ENCODE measurements at places on chromosomes 11 and 22.

DNA sequence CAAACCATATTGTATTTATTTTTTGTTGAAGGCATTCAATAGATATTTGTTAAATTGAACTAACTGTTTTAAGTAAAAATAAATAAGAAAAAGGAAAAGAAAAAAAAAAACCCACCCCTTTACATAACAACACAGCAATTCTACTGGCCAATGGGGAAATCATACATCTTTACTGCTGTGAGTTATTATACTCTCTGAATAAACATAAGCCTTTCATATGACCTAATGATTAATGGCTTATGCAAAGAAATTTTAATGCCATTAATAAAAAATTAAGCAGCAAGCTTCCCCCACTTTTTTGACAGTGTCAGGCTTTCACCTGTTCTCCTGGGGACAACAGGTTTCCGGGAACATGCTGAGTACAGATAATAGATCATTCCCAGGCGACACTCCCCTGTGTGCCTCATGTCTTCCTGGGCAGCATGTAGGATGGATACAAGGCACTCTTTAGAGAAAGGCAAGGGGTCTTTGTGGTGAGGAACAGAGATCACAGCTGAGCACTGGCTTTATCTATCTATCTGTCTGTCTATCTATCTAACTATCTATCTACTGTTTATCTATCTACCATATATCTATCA, 676.0 kb downstream of the NTM start:
- no peak for DNase-seq

DNA sequence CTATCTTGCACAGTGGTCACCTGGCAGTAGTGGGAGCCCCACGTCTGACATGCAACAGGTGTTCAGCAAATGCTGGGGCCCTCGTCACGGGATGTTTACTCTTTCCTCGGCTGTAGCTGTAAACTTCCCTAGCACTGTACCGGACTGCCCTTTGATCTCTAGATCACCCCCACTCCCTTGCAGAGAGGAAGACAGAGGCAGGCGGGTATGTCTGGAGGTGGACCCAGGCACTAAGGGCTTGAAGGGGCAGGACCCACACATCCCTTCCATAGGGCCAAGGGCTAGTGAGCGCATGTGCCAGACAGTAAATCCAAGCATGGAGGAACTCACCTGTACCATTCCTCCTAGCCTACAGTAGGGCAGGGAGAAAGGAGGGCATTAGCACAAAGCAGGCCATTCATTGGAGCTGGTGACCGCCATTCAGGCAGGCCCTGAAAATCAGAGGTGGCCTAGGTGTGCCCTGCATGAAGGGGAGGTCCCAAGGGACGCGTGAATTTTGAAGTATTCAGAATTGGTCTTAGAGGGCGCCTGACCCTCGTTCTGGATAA, 1.9 kb upstream of the SMTN start:
- no peak for DNase-seq

- DNase-seq = no peak
These were observed 40.8 kb downstream of the MYO18B start for GRCh38 chr22:25782831-25783230.

GRCh38 chr22:44383652-44384562, 71.2 kb upstream of the SHISAL1 start:
- no peak for DNase-seq

DNA sequence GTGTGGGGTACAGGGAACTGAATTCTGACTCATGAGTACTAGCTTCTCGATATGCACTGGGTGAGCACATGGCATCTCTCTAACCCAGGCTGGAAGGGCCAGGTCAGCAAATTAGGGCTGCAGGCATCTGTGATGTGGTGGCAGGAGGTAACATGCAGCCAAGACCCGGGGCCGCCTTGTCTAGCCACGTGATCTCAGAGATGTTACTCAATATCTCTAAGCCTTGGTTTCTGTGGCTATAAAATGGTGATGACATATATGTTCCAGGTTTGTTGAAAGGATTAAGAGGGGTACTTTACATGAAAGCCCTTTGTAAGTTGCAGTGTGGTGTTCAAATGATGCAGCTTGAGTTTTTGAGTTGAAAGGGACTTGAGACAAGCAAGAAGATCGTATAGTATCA, 3.2 kb downstream of the ST14 start:
- DNase-seq = no peak

DNA sequence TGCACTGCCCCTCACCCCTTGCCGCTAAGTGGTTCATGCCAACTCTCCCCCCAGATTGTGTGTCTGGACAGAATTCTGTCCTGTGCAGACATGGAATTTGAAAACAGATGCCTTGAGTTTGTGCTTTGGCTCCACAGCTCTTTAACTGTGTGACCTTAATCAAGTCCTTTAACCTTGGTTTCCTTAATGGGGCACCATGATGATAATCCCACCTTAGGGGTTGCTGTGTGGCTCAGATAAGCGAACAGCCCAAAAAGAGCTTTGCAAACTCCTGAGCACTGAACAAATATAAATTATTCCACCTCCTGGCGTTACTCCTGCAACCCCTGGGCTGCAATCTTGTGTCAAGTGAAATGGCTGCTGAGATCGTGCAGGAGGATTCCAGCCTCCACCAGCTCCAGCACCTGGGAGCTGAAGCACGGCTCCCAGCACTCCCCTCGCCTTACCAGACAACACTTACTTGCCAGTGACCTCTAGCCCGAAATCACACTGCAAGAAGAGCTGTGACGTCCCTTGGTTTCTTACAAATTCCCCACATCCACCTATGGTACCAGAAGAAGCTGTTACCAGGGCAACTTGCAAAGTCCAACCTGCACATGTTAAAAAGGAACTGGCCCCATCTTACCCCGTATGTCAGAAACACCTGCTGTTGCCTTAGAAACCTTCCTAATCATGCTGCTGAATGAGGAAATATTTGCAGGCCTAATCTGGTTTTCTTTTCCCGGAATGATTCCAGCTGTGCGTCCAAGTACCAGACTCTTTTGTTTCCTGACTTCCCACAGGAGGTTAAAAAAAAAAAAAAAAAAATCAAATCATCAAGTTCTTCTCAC, 13.2 kb downstream of the VPS37C start:
- no peak for DNase-seq

DNA sequence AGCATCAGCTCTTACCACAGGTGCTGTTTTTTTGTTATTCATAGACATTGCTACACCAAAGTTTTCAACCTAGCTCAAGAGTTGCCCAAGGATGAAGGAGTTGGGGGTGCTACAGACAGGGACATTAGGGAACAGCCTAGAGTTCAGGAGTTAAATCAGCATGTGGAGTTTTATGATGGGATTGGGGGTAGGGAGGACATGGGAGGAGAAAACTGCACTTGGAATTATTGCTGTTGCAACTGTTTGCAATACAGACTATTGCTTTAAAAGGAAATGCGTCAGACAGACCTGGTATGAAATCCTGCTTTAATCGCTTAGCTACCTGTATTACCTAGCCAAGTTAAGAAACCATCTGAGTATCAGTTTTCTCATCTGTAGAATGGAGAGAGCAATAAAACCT, 6.3 kb downstream of the TMA7B start:
- DNase-seq = no peak

- no peak for DNase-seq
These were observed 34.2 kb downstream of the MCM5 start for GRCh38 chr22:35434061-35434710.

- DNase-seq = no peak
These were observed 26.8 kb upstream of the CELSR1 start for GRCh38 chr22:46564084-46564714.

- DNase-seq = no peak
These were observed 60.6 kb upstream of the CRYBB3 start for GRCh38 chr22:25139062-25139461.

DNA sequence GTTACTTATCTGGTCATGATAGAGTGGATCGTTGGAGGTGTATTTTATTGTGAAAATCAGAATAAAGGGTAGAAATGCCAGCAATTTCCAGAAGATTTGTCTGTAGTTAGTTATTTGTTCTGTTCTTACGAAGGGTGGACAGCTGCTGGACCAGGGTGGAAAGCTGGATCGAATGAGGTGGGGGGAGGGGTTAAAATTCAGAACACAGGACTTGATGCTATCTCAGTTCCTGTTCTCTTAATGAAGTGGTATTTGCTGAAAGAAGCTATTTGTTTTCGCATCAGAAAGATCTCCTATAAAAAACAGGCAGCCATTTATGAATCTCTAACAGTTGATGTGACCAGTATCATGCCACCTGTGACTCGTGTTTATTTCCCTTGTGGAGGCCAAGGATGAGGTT, 556.2 kb downstream of the OPCML start:
- no peak for DNase-seq

DNA sequence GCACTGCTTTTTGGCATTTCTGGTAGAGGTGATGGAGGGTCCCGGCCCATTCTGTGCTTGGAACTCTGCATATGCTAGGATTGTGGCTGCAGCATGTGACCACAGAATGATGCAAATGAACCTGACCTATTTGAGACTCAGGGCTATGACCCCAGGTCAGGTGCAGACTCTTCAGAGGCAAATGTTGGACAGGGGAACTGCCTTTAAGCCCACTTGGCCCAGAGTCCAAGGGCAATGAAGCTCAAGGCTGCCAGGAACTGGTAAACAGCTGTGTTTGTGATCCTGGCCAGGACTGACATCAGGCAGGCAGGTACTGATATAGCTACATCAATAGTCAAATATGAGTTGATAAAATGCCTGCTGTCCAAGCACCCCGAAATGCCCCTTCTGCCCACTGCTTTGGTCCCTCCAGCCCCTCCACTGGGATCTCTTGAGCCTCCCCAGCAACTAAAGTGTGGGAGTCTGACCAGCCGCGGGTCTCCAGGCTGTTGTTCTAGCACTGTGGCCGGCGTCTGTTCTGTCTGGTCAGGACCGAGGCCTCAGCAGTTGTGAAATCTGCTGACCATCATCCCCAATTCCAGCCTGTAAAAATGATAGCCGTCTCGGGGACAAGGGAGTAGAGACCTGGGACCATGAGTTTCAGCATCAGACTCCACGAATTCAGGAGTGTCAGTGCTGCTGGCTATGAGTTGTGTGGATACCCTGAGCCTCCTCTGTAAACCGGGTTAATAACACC, 82.4 kb upstream of the EIF3D start:
- no peak for DNase-seq

- DNase-seq = no peak
These were observed 31.8 kb upstream of the RBMXL2 start for GRCh38 chr11:7056828-7057513.

GRCh38 chr11:7498193-7498592, 12.9 kb downstream of the OLFML1 start:
- DNase-seq = no peak

DNA sequence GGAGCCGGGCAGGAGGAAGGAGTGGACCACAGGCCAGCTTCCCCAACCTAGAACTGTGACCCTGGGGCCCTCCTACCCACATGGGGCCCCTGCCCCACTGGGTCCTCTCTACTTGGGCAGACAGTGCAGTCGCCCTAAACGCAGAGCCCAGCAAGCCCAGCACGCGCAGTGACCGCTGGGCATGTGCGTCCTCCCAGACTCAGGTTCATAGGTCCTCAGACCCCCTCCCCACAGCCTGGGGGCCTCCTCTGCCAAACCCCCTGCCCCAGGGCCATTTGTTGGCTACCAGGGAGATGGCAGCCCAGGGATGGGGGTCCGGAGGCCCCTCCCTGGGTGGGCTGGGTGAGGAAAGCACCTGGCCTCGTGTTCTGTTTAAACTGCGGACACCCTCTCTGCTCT, 23.9 kb downstream of the RTN4R start:
- DNase-seq = no peak

GRCh38 chr11:109783840-109784239, 309.4 kb upstream of the ZC3H12C start:
- DNase-seq = no peak
